Hematopoietic multipotent progenitor cell (in vitro differentiated cells): ENCODE measurements at places on chromosomes 2 and 18.
A peak's percentile ranks its signal among the peaks of the same experiment; 100 is the strongest.

DNA sequence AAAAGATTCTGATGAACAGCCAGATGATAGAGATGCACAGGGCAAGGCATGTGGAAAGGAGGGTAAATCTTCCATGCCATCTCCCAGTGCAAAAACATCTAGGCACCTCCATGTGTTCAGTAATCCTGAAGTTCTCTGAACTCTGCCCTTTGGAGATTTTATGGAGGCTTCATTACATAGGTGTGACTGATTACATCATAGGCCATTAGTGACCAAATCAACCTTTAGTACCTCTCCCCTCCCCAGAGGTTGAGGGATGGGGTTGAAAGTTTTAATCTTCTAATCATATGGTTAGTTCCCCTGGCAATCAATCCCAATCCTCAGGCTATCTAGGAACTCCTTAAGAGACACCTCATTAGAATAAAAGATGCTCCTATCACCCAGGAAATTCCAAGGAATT lies 2190.2 kb upstream of the PIK3C3 start:
- DNase-seq, result no peak

GRCh38 chr2:33477473-33478468 lies 1.3 kb downstream of the RASGRP3 start:
- DNase-seq, result peak; percentile 76

GRCh38 chr2:218694405-218695145 lies 16.1 kb upstream of the TTLL4 start:
- DNase-seq, result no peak

- DNase-seq, result peak; percentile 47
These were observed 793.1 kb downstream of the ERBB4 start for GRCh38 chr2:211745295-211746097.

DNA sequence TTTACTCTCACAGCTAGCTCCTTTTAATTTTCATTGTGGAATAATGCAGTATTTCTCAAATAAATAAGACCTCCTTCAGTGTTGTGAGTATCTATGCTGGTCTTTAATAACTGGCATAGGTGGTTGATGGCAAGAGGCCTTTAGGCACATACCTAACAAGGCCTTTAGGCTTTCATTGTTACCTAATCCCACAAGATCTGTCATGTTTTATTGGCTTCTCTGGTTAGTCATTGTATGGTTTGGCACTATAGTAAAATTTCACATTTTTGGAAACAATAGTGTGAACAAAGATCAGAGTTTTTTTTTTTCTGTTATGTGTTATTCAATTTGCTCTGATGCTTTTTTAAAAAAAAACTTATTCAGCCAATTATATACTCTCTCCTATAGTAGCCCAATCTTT lies 89.8 kb upstream of the NEUROD1 start:
- DNase-seq, result no peak

DNA sequence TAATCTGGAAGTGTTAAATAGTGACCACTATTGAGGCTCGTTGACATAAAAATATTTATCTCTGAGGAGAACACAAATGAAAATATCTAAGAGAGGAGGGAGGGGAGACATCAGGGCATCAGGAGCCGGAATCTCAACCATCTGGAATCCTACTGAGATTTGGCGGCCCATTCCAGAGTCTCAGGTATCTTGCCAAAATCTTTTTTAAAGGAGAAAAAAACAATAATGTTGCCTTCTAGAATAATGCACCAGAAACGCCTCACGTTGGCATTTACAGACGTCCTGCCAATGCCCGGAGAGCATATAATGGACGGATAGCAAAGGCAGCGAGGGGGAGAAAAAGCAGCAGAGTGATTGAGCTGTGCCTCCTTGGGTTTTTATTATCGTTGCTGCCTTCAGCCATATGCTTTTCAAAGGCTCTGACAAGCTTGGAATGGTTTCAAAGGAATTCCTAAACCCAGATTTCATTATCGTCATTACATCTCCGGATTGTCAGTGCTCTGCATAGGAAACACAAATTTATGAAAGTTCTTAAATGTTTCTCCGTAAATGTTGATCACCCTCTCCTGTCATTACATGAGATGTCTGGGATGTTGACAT lies 30.9 kb upstream of the EGR4 start:
- no peak for DNase-seq
